ENCODE measurements at places on chromosomes 2 and 18.

DNA sequence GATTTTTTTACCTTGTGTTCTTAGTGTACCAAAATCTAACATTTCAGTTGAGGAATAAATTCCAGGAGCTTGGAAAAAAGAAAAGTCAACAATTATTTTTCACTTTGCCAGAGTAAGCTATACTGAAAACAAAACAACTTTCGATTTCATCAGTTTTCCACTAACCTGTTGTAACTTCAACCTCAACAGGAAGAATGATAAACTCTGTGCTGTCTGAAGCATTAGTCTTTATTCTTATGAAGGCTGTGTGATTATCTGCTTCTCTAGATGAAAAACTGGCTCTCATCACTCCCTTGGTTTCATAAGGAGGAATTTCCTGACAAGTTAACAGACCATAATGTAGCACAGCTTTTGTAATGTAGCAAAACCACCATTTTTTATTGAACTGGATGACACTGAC, 121.2 kb downstream of the ZAP70 start:
- DNase-seq, result no peak

GRCh38 chr2:55430211-55430975, 10.7 kb upstream of the CCDC88A start:
- no peak for DNase-seq

DNA sequence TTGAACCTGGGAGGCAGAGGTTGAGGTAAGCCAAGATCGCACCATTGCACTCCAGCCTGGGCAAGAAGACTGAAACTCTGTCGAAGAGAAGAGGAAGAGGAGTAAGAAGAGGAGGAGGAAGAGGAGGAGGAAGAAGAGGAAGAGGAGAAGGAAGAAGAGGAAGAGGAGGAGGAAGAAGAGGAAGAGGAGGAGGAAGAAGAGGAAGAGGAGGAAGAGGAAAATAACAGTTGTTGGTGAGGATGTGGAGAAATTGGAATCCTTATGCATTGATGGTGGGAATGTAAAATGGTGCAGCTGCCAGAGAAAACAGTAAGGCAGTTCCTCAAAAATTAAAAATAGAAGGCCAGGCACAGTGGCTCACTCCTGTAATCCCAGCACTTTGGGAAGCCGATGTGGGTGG, 8.5 kb upstream of the NCL start:
- no peak for DNase-seq

DNA sequence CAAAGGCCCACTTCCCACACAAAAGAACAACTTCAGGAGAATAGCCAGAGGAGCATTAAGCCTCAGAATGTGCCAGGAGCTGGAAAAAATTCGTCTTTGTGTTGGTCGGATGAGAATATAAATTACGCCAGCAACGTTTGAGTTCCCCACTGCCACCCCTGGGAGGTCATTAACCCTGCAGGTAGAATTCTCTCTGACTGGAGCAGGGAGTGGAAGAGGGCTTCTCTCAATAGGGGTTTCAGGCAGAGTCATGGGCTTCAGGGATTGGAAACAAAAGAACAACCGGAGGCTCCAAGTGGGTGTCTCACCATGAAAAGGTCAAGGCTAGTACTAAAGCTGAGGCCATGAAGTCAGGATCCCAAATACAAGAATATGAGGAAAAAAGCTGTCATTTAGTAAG, 69.0 kb upstream of the DDX18 start:
- DNase-seq, result no peak

GRCh38 chr2:65688141-65688886, 255.9 kb upstream of the SPRED2 start:
- no peak for DNase-seq

GRCh38 chr2:174158003-174158402, 90.3 kb downstream of the OLA1 start:
- DNase-seq, result no peak

DNA sequence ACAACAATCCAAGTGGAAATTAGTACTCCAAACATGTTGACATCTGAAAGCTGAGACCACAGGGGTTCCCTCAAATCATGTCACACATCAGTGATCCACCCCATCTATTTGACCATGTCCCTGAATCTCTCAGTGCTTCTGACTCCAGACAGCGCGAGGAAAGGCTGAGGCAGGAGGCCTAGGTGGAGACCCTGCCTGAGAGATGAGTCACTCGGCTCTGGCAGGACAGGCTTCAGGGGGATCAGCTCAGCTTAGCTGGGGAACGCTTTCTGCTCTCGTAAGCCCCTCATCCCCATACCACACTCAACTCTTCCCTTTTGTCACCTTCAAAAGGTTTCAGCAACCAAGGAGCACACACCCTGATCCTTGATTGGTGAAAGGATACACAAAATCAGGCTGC, 5.8 kb upstream of the FAM228A start:
- DNase-seq, result no peak

- peak; percentile 64 for DNase-seq
Observed at GRCh38 chr2:111072220-111072871, 48.4 kb upstream of the BCL2L11 start.

DNA sequence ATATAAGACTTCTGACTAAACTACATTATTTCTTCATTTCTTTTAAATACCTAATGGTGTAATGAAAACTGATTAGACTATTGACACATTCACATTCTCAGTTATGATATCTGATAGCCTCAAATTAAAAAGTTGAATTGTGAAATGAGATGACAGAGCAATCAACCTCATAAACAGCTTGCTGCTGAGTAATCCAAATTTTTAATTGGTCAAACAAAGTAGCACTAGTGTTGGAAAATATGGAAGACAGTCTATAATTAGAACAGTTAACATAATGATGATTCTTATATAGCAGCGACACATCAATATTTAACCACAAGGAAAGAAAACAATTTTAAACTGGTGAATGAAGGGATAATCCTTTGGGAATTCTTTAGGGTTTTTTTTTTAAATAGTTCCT, 91.9 kb upstream of the LRP1B start:
- no peak for DNase-seq

DNA sequence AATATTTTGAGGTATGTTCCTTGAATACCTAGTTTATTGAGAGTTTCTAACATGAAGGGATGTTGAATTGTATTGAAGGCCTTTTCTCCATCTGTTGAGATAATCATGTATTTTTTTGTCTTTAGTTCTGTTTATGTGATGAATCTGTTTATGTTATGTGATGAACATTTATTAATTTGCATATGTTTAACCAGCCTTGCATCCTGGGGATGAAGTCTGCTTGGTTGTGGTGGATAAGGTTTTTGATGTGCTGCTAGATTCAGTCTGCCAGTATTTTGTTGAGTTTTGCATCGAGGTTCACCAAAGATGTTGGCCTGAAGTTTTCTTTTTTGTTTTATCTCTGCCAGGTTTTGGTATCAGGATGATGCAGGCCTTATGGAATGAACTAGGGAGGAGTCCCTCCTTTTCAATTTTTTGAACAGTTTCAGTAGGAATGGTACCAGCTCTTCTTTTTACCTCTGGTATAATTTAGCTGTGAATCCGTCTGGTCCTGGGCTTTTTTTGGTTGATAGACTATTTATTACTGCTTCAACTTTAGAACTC, 71.9 kb downstream of the EPC2 start:
- DNase-seq, result no peak

DNA sequence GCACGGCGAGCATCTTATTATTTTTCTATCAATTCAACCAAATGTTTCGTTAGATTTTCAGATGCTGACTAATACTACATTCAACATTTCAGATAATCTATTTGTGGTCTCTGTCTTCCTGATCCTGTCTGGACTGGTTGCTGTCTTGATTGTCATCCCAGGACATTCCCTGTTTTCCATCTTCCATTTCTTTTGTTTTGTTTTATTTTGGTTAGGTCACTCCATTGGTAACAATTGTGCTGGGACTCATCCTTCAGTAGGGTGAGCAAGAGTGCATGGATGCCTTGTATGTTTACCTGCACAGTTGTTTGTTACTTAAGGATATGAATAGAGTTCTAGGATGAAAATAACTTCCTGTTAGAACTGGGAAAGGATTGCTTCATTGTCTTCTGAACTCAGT, 55.9 kb upstream of the ACYP2 start:
- no peak for DNase-seq

DNA sequence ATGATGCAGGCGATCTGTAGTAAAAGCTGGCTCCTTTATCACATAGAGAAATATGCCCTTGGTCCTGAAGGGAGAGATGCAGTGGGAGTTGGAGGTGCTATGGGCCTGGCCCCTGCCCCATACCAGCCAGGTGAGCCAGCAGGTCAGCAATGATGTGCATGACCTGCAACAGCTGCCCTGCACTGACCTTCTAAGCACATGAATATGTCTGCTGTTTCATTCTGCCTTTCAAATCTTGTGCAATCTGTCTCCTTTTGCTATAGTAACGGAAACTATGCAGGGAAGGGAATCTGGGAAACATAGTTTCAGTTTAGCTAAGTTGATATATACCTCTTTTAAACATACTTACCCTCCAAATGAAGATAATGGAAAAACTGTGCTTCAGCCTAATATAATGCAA, 235.2 kb downstream of the TDRD15 start:
- DNase-seq, result no peak

DNA sequence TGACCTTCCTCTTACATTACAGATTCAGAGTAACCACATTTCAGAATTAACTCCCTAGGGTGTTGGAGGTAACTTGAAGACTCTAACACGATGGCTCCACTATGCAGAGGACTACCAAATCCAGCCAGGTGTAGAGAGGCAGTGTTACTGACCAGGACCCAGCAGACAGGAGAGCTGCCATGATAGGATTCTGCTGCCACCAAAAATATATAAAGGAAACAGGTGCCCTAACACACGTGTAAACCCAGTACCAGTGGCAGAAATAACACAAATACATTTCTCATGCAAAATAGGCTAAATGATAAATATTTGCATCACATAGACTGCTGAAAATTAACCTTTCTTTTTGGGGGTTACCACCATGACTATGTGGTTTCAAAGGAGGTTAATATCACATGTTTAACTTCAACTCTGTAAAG, 7.0 kb downstream of the ZBTB14 start:
- no peak for DNase-seq

DNA sequence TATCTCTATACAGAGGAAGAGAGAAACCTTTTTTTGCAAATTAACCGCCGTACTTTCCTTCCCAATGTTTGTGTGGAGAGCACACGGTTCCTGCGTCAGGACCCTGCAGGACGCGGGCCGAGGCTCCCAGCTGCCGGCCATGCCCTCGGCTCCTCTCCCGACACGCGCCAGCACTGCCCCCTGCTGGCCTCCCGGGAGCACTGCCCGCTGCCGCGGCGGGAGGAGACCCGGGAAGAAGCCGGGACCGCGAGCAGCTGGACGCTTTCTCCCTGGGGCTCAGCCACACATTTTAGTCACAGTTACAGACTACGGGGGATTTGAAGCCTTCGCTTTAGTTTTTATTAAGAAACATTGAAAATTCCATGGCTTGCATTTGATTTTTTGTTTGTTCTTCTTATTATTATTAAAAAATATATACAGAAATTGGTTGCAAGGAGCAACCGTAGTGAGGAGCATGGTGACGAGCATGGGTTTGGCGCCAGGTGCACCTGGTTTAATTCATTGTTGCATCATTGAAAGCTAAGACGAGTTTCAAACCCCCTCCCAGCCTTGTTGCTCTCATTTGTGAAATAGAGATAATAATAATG, 401.2 kb downstream of the GALR1 start:
- no peak for DNase-seq

GRCh38 chr2:67259556-67260342, 137.4 kb upstream of the ETAA1 start:
- DNase-seq, result peak; percentile 19

GRCh38 chr2:71586471-71586870, 133.1 kb downstream of the DYSF start:
- no peak for DNase-seq

GRCh38 chr2:101752716-101753616, 55.5 kb downstream of the MAP4K4 start:
- no peak for DNase-seq

DNA sequence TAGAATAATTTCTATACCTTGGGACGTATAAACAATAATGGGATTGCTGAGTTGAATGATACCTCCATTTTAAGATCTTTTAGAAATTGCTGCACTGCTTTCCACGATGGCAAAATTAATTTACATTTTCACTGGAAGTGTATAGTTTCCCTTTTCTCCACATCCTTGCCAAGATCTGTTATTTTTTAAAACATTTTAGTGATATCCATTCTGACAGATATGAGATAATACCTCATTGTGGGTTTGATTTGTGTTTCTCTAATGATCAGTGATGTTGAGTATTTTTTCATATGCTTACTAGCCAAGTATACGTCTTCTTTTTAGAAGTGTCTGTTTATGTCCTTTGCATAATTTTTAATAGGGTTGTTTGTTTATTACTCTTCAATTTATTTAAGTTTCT, 908.5 kb upstream of the CNTNAP5 start:
- no peak for DNase-seq

GRCh38 chr2:217269701-217270484, 410.0 kb upstream of the TNP1 start:
- no peak for DNase-seq

- DNase-seq, result no peak
Observed at GRCh38 chr2:20391951-20392699, 41.5 kb upstream of the PUM2 start.

GRCh38 chr2:96524482-96525210, 11.9 kb upstream of the ARID5A start:
- DNase-seq, result no peak

GRCh38 chr2:220174826-220175225, 547.4 kb downstream of the SLC4A3 start:
- DNase-seq, result no peak

- no peak for DNase-seq
Observed at GRCh38 chr2:148674063-148675020, 29.8 kb downstream of the EPC2 start.

DNA sequence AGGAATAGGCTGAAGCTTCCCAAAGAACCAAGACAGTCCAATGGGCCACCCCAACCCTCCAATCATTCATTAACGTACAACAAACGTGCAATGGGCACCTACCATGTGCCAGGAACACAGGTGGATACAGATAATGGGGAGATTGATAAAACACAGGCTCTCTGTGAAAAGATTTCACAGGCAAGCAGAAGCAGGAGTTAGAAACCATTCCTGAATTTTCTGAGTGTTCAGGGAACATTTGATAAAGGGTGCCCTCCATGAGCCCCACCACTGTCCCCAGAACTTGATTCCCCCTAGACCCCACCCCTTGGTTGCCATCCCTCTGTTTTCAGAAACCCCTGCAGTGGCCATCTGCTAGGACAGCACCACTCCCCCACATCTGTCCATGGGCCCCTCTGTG, 1.5 kb downstream of the CD207 start:
- DNase-seq, result no peak

DNA sequence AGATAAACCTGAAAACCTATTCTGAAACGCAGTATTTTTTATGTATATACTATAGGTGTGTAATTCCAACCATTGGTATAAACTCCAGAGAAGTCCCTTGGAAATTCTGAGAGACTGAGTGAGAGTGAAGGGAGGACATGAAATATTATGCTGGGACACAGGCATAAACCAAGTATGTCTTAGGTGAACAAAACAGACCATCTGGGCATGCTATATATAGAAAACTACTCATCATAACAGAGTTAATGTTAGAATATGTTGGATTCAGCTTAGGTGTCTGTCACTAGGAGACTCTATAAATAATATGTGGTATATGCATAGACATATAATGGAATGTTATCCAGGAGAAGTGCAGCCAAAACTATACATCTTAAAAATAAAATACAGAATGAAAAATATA, 282.6 kb downstream of the LRP1B start:
- DNase-seq, result no peak
